ENCODE measurements at places on chromosomes 7 and 10.

GRCh38 chr7:101856473-101857357 lies 39.3 kb downstream of the CUX1 start:
- peak; percentile 58 for DNase-seq

DNA sequence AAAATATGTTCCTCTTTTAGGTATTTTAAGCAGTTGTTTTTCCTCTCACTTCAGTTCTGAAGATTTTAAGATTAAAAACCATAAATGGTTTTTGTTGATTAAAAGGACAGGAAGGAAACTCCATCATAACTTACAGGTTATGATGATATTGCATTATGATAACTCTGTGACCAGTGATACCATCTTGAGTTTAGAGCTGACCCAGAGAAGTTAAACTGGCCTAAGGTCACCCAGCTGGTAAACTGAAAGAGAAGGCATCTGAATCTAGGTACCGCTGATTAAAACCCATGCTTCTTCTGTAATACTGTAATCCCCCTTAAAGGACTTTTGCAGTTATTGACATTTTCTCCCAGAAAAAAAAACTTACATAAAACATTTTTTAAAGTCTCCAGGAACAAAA lies 29.6 kb downstream of the LOXL4 start:
- no peak for DNase-seq

- no peak for DNase-seq
These were observed 134.8 kb upstream of the NAMPT start for GRCh38 chr7:106419455-106420182.

GRCh38 chr7:96397936-96398598 lies 76.2 kb upstream of the SLC25A13 start:
- DNase-seq: no peak

GRCh38 chr10:102152545-102152890 lies 329 bp downstream of the NOLC1 start:
- peak; percentile 9 for DNase-seq

GRCh38 chr7:47627580-47628283 lies 45.8 kb upstream of the TNS3 start:
- DNase-seq: no peak
